Activated naive CD8-positive, alpha-beta T cell treated with anti-CD3 and anti-CD28 coated beads, Interleukin-2, amount 50 U/mL, for 24 hours (primary cell): ENCODE measurements at places on chromosomes 11 and 22.

DNA sequence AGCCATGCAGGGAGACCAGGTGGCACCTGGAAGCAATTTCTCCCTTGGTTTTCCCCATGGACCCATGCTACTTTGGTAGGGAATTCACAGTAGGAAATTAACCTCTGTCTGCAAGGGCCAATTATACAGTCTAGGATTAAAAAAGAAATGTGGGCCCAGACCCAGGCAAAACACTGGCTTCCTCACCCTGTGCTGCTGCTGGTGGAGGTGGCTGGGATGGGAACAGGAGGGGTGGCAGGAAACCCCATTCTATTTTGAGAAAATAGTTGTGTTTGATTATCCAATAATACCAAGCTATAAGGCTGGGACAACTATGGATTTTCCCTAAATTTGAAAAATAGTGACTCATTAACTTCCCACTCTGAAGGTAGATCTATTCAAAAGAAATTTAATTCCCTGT lies 417.0 kb upstream of the NARS2 start:
- no peak for DNase-seq

DNA sequence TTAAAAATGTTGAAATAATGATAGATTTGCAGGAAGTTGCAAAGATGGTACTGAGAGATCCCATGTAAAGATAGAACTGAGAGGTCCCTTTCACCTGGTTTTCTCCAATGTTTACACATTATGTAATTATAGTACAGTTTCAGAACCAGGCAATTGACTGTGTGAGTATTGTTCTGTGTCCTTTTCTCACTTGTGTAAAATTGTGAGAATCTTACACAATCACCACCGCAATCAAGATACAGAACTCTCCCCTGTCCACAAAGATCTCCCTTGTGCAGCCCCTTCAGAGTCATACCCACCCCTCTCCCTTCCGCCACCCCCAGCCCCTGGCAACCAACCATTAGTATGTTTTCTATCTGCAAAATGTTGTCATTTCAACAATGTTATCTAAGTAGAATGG lies 119.8 kb upstream of the NAV2 start:
- DNase-seq = no peak

DNA sequence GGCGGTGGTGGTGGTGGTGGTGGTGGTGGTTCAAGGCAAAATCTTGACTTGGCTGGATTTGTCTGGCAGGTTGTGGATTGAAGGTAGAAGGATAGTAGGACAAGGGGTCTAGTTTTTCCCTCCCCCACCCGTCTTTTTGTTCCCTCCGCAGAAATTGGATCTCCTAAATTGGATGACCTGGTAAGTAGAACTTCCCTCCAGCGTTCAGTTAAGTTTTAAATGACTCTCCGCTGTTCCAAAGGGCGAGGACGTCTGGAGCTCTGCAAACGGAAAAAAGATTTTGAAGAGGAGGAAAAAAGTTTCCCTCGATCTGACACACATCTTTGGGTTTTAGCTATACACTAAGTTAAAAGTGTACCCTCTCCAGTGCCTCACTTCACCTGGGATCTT lies 422 bp upstream of the LGR4 start:
- no peak for DNase-seq

DNA sequence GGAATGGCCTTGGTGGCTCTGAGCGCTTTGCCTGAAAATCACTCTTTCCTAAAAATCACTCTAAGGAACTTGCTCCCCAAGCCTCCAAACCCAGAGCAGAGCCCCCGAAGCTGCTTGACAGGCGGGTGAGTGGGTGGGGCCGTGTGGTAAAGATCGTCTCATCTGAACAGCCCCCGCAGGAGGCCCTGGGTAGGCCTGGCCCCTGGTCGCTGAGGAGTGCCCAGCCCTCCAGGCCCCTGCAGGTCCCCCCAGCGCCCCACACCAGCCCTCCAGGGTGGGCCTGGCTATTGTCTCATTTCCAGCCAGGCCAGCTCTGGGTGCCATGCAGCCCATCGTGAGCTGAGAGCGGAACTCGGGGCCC lies 17.2 kb upstream of the PIM3 start:
- DNase-seq = no peak
